ENCODE measurements at places on chromosomes 13 and 19. TPM values are rescaled to one million over a fixed set of nuclear protein-coding genes. Genes with fewer than 3 reads are reported as not detected.

GRCh38 chr19:46210669-46211068, 18.9 kb upstream of the IGFL1 start:
- DNase-seq = no peak

Gene FUT2
- total RNA-seq = not detected

Gene ETHE1
- total RNA-seq = 41.7 TPM

Gene ETV2
- 0.39 TPM for total RNA-seq
